ENCODE measurements at places on chromosomes 6 and 20.

DNA sequence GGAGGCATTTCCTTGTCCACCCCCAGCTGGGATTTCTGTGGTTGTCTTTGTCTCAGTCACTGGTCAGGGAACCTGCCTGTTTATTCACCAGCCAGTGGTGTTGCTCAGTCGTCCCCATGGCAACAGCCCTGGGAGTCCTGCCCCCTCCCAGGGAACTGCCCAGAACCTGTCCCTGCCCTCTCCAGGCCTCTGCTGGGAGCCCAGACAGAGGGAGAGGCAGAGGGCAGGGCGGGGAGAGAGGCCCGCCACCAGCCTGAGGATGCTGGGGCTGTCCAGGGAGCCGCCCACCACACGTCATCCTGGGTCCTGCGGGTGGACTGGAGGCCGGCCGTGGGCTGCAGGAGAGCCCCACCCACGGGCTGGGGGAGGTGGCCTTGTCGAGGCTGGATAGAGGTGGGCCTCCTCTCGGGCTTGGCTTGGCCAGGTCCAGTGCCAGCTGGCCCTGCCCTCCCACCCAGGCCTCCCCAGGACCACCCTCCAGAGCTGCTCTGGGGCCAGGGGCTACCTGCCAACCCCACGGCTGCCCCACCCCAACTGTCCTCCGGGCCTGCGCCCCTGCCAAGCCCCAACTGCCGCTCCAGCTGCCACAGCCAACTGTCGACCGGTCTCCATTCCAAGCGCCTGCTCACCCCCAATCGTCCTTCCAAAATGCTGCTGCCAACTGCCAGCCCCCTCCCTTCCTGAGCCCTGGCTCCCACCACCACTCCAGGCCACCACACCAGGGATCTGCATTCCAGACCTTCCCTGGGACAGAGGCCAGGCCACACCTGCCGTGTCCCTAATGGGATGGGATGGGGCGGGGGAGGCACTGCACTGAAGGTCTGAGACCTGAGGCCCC lies 4.2 kb upstream of the ZBTB46 start:
- DNase-seq, result peak; percentile 99

DNA sequence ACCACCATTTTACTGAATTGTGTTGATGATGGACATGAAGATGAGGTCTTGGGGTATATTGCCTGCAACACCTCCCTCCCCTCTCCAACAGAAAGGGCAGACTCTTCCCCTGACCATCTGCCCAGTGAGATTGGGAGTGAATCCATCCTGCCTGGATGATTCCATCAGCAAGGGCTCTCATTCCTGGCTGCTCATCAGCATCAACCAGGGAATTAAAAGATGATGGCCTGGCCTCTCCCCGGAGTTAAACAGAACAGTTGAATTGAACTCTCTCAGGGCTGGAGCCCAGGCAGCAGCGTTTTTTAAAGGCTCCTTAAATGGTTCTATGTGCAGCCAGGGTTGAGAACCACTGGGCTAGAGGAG lies 14.6 kb upstream of the MRPS18A start:
- no peak for DNase-seq

- peak; percentile 85 for DNase-seq
These were observed 1.1 kb downstream of the CITED2 start for GRCh38 chr6:139373154-139373927.

DNA sequence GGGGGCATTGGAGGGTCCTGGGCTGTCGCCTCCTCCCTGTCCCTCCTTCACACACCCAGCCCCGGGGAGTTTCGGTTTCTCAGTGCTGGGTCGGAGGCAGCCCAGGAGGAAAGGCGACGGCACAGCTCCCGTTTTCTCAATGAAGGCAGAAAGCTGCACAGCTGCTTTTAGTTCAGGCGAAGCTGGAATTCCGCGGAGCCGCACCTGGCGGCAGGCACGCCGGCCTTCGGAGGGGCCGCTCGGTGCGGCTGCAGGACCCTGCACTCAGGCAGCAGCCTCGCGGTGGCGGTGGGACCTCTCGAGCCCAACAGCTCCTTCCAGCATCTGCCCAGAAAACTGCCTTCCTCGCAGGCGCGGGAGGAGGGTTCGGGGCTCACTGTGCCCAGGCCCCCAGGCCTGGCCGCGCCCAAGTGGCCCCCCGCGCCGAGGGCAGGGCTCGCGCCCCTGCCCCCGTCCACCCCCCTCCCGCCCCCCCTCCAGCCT lies 4.6 kb downstream of the FOXQ1 start:
- DNase-seq, result no peak
